ENCODE measurements at places on chromosomes 1 and 21. TPM values are rescaled to one million over a fixed set of nuclear protein-coding genes. Genes with fewer than 3 reads are reported as not detected.

GRCh38 chr1:158646465-158646864, 40.0 kb downstream of the SPTA1 start:
- no peak for DNase-seq

GRCh38 chr1:156646738-156647211, 4.9 kb downstream of the BCAN start:
- DNase-seq: no peak

- DNase-seq: no peak
These were observed 874.8 kb downstream of the KCNT2 start for GRCh38 chr1:195733408-195733807.

The DCST1 gene
- total RNA-seq: not detected

DNA sequence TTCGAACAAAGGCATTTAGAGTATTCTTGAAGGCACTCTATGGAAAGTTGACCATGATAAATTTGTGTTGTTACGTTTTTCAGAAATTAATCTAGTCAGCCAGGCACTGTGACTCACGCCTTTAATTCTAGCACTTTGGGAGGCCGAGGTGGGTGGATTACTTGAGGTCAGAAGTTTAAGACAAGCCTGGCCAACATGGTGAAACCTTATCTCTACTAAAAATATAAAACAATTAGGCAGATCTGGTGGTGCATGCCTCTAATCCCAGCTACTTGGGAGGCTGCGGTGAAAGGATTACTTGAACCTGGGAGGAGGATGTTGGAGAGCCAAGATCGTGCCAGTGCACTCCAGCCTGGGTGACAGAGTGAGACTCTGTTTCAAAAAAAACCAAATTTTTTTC, 130.6 kb upstream of the BRINP3 start:
- DNase-seq: no peak

The IFNLR1 gene
- 0.39 TPM for total RNA-seq
